Trophoblast cell (in vitro differentiated cells and primary cell): ENCODE measurements at places on chromosomes 12 and 14.
A peak's percentile ranks its signal among the peaks of the same experiment; 100 is the strongest.

- no peak overlapping the region for H3K27ac ChIP-seq
- DNase-seq = no peak
- H3K36me3 ChIP-seq = no peaks in the 10 kb centered on the region
- H3K27me3 ChIP-seq = no peaks in the 10 kb centered on the region
Observed at GRCh38 chr12:78406828-78407227, 457.7 kb upstream of the SYT1 start.

DNA sequence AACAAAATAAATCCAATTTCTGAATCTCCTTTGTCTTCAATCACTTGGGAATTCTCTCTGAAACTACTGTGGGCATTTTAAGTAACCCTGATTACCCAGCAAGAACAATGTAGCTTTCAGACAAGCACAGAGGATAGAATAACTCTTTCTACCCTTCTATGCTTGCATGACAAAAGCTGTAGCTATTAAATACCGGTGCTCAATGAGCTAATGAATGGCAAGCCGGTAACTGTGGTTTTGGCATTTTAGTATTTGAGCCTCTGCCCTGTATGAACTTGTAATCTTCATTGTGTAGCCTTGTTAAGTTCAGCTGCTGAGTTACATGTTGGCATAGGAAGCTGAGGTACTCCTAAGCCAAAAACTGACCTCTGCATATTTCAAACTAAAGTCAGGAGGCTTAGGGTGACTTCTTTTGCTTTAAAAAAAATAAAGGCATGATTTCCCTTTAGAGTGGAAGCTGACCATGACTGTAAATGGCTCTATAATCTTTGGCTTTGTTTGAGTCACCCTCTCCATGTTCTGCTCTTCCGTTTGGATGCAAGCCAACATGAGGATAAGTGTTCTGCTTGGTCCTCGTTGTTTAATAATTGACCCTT lies 171.0 kb upstream of the HIF1A start:
- H3K27ac ChIP-seq = peak overlapping the region; percentile 100
- no peak for DNase-seq
- peaks cover 2% of the 10 kb centered on the region for H3K36me3 ChIP-seq
- no peak overlapping the region for H3K4me3 ChIP-seq

DNA sequence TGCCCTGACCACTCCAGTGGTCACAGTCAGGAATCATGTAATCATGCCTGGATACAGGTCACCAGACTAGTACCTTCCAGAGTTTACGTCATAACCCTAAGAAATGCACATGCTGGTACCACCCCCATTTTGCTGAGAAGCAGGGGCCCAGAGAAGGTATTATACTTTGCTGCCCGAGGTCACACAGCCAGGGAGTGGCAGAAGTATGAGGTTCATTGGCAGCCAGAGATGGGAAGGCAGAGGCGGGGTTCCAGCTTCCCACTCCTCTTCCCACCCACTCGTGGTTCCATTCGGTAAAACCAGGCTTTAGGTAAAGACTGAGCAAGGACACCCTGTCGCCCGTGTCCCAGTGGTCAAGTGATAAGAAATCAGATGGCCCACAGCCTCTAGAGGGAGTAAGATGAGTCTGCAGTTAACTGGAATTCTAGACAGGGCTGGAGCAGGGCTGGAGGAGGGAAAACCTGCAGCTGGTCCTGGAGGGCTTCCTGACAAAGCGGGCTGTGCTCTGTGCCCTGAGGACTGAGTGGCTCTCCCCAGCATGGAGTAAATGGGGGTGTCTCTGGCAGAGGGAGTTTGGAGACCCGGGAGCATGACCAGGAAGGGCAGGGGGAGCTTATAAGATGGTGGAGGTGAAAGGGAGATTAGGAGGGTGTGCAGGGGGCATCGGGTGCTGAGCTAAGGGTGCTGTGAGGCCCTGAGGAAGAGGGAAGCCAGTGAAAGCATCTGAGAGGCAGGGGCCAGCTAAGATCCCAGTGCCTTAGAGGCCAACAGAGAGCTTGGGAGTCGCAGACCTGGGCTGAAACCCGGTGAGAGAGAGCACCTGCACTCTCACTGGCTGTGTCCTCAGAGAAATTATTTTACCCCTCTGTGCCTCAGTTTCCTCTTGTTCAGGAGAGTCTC lies 5.7 kb downstream of the FAM222A start:
- no peak overlapping the region for H3K4me3 ChIP-seq
- peak; percentile 47 for DNase-seq
- peaks cover 25% of the 10 kb centered on the region for H3K27me3 ChIP-seq
- H3K27ac ChIP-seq = no peak overlapping the region
- H3K4me1 ChIP-seq = peaks cover 4% of the 10 kb centered on the region

DNA sequence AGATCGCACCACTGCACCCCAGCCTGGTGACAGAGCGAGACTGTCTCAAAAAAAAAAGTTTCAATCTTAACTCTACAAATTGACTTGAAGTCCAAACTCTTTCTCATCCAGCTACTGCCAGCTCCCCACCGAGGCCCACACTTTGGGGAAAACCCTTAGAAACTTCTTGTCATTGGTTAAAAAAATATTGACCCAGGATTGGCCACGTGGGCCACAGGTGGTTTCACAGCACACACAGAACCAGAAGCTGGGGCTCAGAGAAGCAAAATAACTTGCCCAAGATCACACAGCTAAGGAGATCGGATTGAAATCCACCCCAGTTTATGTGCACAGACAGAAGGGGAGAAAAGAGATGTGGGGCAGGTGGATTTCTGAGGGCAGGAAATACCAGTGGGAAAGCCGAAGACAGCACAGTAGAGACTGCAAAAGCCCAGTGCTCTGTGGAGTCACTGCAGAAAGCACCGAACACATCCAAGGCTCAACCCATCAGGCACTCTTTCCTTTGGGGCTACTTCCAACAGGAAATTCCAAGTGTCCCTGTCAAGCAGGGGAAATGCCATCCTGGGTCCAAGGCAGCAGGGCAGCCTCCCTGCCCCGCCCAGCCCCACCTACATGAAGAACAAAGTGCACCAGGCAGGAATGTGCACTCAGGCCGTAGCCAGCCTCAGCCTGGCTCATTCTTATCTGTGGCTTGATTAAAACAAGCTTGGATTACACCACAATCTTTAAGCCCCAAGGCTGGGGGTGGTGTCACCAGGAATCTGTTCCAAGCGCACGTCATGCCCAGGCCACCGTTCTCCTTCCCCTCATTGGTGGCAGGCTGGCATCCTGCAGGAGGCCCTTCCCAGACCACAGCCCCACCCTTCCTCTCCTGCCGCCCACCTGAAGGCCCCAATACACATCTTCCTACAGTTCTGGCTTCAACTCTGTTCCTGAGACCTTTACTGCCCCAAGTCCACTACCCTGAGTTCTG lies 72.5 kb downstream of the ITPK1 start:
- peak overlapping the region; percentile 5 for H3K27ac ChIP-seq
- no peaks in the 10 kb centered on the region for H3K36me3 ChIP-seq
- DNase-seq = peak; percentile 93
- H3K4me1 ChIP-seq = peaks cover 29% of the 10 kb centered on the region
- H3K27me3 ChIP-seq = no peaks in the 10 kb centered on the region

DNA sequence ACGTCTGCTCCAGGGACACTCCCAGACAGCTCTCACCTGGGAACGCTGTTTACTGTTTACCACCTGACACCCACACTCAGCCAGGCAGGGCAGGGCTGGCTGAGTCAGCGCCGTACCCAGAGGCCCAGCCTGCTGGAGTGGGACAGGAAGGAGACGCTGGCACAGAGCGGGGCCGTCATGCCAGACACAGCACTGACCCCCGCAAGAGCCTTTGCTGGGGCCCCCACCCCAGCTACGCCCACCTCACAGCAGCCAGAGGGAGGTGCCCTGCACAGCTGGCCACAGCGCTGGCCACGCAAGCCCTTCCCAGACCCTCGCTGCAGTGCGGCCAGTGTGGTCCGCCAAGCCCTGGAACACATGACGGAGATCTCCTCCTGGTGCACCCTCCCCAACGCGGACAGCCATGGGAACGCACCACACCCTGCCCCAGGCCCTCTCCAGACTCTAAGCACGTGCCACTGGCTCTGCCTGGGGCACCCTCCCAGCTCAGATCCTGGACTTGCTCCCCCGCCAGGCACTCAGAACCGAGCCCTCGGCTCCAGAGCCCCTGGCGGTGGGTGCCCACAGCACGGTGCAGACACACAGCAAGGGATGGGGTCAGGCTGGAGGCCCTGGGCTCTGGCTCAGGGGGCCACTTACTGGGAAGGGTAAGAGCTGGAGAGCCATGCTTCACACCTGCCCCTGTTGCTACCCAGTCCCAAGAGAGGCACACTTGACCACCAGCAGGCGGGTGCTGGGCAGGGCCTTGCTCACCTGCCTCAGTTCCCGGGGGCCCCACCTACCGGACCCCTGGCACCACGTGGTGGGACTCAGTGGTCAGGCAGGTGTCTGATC lies 5.7 kb downstream of the AHNAK2 start:
- peaks cover 5% of the 10 kb centered on the region for H3K27me3 ChIP-seq
- H3K4me1 ChIP-seq = peaks cover 46% of the 10 kb centered on the region
- no peak overlapping the region for H3K27ac ChIP-seq
- H3K4me3 ChIP-seq = no peak overlapping the region
- H3K36me3 ChIP-seq = no peaks in the 10 kb centered on the region

DNA sequence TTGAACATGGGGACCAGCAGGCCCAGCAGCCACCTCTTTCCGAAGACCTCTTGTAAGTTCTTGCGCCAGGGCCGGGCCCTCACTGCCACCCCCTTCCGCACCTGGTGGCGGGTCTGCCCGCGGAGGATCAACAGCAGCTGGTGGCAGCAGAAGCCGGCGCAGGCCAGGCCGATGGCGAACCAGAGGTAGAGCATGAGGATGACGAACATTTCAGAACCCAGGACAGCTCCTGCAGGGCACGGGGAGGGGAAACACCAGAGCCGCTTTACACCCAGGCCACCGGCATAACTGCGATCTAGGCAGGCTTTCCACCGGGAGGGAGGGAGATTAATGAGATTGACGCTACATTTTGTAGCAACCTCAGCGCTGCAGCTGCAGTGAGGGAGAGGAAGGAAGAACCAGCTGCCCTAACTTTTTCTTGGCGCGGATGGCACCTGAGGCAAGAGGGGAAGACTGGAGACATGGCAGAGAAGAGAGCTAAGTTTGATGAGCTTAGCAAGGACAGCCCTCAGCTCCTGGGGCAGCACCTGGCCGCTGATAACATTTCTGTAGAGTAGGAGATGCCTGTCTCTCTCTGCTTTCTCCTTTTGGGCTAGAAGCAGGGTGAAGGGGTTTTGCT lies 7.8 kb downstream of the ZDHHC22 start:
- no peak overlapping the region for H3K27ac ChIP-seq
- H3K4me1 ChIP-seq = no peaks in the 10 kb centered on the region
- no peaks in the 10 kb centered on the region for H3K27me3 ChIP-seq
- no peaks in the 10 kb centered on the region for H3K36me3 ChIP-seq
- no peak overlapping the region for H3K4me3 ChIP-seq
